ENCODE measurements at places on chromosomes 2 and 18. TPM values are rescaled to one million over a fixed set of nuclear protein-coding genes. Genes with fewer than 3 reads are reported as not detected.

DNA sequence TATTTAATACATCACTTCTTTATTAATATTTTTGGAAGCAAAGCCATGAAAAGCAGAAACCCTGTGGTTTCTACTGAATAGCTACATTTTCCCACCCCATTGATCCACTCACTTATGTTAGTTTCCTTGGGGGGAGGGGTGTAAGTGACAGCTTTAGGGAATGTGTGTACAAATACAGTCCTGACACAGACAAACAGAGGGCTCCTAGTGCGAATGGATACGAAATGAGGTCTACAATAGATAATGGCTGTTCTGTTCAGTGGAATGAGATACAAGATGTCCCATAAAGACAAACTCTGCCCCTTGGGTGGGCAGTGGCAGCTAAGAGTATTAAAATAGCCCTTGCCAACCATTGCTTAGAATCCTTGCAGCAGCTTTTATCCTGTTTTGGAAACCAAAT, 312.9 kb downstream of the NCKAP5 start:
- no peak for DNase-seq

The ATP6V1B1 gene
- total RNA-seq, result not detected

- peak; percentile 29 for DNase-seq
Observed at GRCh38 chr18:11154368-11154989, 5.1 kb upstream of the PIEZO2 start.

- no peak for DNase-seq
Observed at GRCh38 chr2:161373942-161374341, 42.2 kb upstream of the TBR1 start.

- no peak for DNase-seq
Observed at GRCh38 chr2:223283771-223284170, 231.8 kb downstream of the KCNE4 start.

- no peak for DNase-seq
Observed at GRCh38 chr2:171741189-171741588, 53.9 kb downstream of the DYNC1I2 start.

The ADD2 gene
- 0.47 TPM for total RNA-seq

- no peak for DNase-seq
Observed at GRCh38 chr2:152569186-152569585, 148.1 kb downstream of the PRPF40A start.

DNA sequence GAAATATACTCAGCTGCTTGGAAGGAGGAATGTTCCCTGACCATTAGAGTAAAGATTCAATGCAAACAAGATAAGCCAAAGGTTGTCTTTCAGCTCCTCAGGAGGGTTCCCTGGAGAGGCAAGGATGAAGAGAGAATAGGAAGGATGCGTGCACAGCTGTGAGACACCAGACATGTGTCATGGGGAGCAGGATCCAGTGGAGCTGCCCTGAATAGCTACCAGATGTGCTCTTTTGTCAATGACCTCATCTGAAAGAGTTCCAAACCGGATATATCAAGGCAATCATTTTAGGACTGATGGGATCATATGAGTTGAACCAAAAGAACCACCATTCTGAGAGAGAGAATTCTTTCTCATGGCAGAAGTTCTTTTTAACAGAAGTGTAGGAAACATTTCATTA, 490.6 kb downstream of the IRS1 start:
- DNase-seq, result no peak

The GAD1 gene
- not detected for total RNA-seq

DNA sequence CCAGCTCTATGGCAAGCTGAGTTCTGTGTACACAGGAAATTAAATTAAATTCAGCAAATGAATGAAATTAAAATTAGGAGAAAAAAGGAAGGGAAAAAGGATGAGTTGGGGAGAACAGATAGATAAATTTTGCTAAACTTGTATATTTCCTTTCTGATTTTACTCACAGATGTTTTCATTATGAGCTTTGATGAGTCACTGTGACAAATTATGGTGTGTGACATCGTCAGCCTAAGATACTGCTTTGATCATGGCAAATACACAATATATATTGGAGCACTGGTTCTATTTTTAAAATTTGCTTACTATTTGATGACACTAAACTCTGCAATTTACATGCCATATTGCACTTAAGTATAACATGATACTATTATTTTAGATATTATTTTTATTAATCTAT, 464.6 kb upstream of the SPHKAP start:
- DNase-seq, result no peak

GRCh38 chr2:19230626-19231025, 127.8 kb downstream of the OSR1 start:
- DNase-seq, result no peak

The NCKAP1 gene
- 146 TPM for total RNA-seq

DNA sequence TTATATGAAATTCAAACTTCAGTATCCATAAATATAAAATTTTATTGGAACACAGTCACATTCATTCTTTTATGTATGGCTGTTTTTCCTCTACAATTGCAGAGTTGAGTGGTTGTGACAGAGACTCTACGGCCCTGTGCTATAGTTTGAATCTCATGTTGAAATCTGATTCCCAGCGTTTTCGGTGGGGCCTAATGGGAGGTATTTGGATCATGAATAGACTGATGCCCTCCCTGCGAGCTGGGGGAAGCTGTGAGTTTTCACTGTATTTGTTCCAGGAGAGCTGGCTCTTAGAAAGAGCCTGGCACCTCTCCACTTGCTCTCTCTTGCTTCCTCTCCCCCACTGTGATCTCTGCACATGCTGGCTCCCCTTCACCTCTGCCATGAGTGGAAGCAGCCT, 1.7 kb downstream of the PFN4 start:
- DNase-seq, result no peak

The MRPL19 gene
- total RNA-seq, result 42.4 TPM

The KIAA2012 gene
- not detected for total RNA-seq

GRCh38 chr18:31247574-31248199, 70.3 kb upstream of the DSG1 start:
- DNase-seq, result no peak

The TMEM87B gene
- 23.6 TPM for total RNA-seq

DNA sequence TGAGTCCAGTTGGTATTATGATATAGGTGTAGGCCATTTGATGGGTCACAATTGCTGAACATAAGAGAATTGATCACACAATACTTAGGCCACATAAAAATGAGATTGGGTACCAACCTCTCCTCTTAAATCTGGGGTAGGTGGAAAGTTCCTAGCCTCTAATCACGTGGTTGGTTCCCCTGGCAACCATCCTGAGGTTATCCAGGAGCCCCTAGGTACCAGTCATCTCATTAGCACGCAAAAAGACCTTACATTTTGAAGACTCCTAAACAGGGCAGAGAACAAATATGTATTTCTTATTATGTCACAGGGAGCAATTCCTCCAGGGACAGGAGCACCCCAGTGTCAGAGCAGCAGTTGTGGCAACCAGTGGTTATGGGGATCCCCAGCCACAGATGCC, 12.7 kb upstream of the SELENOI start:
- DNase-seq, result no peak

The CD8B2 gene
- not detected for total RNA-seq

The ALPI gene
- not detected for total RNA-seq

The RAMP1 gene
- total RNA-seq, result not detected

- DNase-seq, result no peak
Observed at GRCh38 chr18:427005-427404, 73.5 kb downstream of the COLEC12 start.

The AOX1 gene
- 3.8 TPM for total RNA-seq

GRCh38 chr2:61853086-61853846, 594 bp downstream of the FAM161A start:
- no peak for DNase-seq

- no peak for DNase-seq
Observed at GRCh38 chr2:161166538-161167409, 6.5 kb downstream of the TANK start.

GRCh38 chr18:61948846-61949438, 56.1 kb upstream of the RNF152 start:
- no peak for DNase-seq

DNA sequence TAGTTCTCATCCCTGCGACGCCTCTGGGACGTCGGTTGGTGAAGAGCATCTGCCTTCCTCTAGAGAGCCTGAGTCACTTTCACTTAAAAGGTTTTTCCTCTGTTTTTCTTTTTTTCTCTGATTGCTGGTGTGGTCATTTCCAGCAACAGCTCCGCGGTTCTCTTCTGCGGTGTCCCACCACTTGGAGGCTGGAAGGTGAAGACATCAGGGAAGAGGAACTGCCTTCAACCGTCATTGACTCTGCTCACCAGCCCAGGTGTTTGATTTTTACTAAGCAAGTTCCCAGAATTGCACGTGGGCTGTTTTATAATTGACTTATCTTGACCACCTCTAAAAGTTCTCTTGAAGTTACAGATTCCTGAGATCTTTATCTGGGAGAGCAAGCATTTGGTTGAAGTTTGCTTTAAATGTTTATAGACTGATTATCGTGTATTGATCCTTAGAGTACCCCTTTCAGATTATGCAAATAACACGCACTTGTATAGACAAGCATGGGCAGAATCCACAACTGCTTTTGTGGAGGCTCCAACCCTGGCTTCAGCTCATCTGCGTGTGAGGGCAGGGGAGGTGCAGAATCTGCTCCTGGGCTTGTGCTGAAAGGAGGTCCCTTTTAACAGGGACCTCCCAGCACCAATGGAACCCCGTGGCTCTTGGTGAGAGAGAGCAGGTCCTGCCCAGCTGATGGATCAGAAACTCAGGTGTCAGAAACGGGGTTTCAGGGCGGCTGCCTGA, 3.5 kb downstream of the CTDP1 start:
- no peak for DNase-seq

The CAD gene
- 41.1 TPM for total RNA-seq

GRCh38 chr2:60408207-60408606, 145.2 kb downstream of the BCL11A start:
- no peak for DNase-seq

The DAW1 gene
- total RNA-seq, result 0.58 TPM

The TMEM200C gene
- total RNA-seq, result 0.29 TPM

GRCh38 chr18:26806224-26806623, 59.3 kb downstream of the AQP4 start:
- no peak for DNase-seq

The EML6 gene
- total RNA-seq, result 0.41 TPM

DNA sequence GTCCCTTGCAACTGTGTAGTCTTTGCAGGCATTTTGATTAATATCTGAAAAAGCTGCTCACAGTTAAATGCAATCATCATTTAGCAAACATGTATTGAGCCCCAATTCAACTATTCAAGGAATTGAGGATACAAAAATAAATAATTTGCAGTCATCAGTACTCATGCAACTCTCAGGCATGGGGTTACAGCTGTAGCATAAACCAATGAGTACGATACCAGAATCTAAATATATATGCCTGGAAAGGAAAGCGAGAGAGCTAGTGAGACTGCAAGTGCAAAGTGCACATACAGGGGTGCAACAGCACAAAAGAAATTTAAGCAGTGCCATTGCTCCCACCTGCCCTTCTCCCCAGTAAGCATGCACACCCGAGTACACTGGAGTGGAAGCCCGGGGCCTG, 216.4 kb downstream of the AFF3 start:
- no peak for DNase-seq

- no peak for DNase-seq
Observed at GRCh38 chr2:158714420-158714819, 80.7 kb upstream of the DAPL1 start.

DNA sequence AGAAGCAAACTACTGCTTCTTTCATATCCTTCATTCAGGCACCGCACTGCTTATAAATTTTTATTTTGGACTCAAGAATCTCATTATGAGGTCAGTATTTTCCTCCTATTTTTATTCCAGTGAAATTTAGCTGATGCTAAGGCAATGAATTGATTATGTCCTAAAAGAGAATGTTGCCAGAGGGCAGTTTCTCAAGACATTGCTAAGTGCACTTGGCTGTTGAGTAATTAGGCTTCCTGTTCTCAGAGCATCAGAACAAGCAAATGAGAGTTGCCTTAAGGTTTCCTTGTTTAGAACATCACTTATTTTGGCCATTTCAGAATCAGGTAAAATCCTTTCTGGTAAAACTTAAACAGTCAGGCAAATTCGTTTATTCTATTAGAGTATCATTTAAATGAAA, 548.6 kb upstream of the ZEB2 start:
- no peak for DNase-seq

- no peak for DNase-seq
Observed at GRCh38 chr2:60095903-60096302, 457.6 kb downstream of the BCL11A start.

The ALLC gene
- not detected for total RNA-seq

GRCh38 chr18:22171258-22172119, 2.1 kb downstream of the GATA6 start:
- no peak for DNase-seq

DNA sequence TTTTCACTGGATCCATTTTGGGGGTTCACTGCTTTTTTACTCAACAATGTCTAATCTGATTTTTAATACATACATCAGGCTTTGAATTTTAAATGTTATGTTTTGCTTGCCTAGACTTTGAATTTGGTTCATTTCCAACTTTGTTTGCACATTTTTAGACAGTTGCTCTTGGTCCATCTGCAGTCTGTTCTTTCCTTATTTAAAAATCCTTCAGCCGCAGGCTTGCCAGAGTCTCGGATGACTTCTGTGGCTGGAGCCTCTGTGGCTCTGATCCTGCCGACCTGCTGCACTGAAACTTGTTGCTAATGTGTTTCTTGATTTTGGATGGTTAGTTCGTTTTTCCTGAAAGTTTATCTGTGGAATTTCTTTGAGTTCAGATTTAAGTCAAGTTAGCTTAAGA, 172.0 kb upstream of the ALKAL2 start:
- DNase-seq, result no peak

The CLEC4F gene
- total RNA-seq, result 0.18 TPM

DNA sequence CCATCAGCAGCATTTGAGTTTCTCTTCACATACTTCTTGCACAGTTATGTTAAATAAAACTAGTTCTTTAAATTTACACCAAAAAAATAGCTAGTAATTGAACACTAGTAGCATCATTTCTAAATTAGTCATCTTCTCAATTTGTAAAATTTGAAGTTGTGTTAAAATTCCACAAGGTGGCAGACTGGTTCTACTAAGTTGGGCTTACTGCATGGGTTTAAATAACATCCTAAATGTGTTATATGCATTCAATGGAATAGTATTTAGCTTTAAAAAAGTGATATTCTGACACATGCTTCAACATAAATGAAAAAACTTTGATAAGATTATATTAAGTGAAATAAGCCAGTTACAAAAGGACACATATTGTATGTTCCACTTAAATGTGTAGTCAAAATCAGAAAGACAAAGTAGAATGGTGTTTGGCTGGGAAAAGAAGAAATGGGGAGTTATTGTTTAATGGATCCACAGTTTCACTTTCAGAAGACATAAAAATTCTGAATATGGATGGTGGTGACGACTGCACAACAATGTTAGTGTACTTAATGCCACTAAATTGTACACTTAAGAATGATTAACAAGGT, 28.7 kb upstream of the RPRD1A start:
- DNase-seq, result peak; percentile 47

GRCh38 chr2:45857867-45858520, 206.5 kb downstream of the PRKCE start:
- no peak for DNase-seq

The TXNDC2 gene
- not detected for total RNA-seq

The C2orf72 gene
- 0.29 TPM for total RNA-seq

Data from glomerular endothelial cell (primary cell).